Tongue (tissue), 3 donors: ENCODE measurements at places on chromosomes 16 and 17.

DNA sequence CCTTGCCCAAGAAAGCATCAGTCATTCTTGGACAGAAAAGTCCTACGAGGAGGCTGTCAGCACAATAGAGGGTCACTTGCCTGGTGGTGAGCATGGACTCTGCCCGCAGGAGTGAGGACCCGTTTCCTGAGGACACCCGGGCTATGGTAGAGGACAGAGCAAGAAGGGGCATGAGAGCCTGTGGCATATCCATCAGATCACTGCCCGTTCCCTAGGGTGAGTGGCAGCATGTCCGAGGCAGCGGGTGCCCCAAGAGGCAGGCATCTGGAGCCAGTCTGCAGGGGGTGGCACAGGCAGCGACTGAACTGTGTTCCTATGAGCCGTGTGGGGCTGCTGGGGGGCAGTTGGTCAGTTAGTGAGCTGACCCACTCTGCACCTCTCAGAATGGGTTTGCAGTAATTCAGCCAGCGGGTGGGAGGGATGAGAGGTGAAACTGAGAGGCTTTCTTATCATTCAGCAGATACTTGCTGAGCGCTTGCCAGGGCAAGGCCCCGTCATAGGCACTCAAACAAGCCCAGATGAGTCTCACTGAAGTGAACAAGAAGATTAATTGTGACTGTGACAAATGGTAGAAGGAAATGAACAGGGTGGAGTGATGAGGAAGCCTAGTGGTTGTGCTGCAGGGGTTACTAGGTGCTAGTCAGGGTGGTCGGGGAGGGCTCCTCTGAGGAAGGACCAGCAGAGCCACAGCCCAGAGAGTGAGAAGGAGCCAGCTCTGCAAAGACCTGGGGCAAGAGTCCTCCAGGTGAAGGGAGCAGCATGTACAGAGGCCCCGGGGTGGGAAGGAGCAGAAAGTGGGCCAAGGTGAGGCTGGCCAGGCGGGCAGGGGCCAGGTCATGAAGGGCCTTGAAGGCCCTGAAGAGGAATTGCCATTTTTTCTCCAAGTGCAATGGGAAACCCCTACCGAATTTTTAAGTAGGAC is 87.9 kb downstream of the CLEC16A start:
- DNase-seq = no peak

DNA sequence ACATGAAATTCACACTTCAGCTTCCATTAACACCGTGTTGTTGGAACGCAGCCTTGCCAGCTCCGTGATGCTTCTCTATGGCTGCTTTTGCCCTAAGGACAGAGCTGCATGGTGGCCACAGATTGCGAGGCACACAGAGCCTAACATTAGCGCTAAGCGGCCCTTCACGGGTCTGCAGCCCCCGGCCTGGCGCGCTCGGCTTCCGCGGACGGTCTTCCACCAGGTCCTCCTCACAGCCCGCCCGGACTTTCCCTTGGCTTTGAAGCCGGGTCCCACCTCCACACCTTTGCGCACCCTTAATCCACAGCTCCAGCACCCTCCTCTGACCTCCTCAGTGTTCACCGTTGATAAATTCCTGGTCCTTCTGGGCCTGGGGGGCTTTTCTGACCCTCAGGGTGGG is 19.6 kb downstream of the SCGB1C2 start:
- DNase-seq = no peak

GRCh38 chr16:67161595-67162058 is 1.9 kb downstream of the FBXL8 start:
- no peak for DNase-seq

- DNase-seq = no peak
Observed at GRCh38 chr16:3182608-3183444, 5.2 kb upstream of the OR1F1 start.

DNA sequence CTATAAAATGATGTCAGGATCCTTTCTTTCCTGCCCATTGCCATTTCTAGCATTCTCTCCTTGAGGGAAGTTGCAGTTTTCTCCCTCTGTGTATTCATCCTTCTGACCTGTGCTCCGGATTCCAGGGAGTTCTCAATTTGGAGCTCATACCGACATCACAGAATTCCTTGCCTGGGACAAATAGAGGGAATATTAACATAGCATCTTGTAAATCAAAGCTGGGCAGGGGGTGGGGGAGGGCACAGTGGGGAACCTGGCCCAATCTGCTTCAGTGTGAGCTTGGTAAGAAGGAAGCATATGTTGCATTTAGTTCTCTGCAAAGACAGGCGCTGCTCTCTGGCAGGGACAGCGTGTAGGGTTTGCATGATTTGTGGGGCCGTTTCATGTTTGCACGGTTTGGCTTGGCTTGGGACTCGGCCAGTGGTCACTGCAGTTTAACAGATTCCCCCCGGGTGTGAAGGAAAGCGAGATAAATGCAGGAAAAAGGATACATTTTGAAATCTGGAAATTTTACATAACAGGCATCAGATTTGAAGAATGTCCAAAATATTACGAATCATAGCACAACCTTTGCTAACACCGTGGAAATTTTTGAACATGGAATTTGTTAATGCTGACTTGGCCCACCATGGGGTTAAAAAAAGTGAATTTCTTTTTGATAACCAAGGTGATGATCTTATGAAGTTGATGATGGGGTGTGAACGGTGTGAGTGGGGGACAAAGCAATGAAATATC is 178.0 kb downstream of the WWOX start:
- no peak for DNase-seq
